ENCODE measurements at places on chromosomes 5 and 9.

DNA sequence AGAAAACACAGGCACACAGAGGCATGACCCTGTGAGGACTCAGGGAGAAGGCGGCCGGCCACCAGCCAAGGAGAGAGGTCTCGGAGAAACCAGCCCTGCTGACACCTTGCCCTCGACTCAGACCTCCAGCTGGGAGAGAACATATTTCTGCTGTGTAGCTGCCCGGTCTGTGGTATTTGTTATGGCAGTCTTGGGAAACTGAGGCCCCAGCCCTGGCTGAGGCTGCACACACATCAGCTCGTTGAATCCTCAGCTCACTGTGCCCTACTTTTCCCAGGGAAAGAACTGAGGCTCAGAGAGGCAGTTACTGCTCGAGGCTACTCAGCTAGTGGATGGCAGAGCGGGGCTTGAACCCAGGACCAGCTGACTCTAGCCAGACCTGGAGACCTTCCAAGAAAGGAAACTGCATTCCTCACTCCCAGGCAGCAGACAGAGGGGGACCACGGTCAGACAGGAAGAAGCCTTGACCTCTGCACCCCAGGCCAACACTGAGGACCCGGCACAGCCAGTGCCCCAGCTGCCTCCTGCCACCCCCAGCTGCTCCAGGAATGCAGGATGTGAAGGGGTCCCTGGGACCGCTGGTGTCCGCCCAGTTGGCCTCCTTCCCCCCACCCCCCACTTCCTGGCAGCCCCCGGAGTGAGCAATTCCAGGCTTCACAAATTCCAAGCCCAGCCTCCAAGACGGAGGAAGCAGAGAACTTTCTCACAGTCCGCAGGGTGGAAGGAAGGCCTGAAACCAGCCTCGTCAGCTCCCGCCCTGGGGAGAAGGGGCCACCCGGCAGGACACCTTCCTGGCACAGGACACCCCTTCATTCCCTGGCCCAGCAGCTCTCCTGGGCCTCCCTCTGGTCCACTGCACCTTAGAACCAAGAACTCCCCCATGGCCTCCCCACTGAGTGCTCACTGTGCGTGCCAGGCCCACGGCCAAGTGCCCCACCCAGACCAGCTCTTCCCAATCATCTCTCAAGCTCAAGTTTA is 69.9 kb downstream of the LRSAM1 start:
- peak; percentile 96 for DNase-seq

GRCh38 chr9:83327750-83328622 is 210.2 kb downstream of the FRMD3 start:
- peak; percentile 2 for DNase-seq

DNA sequence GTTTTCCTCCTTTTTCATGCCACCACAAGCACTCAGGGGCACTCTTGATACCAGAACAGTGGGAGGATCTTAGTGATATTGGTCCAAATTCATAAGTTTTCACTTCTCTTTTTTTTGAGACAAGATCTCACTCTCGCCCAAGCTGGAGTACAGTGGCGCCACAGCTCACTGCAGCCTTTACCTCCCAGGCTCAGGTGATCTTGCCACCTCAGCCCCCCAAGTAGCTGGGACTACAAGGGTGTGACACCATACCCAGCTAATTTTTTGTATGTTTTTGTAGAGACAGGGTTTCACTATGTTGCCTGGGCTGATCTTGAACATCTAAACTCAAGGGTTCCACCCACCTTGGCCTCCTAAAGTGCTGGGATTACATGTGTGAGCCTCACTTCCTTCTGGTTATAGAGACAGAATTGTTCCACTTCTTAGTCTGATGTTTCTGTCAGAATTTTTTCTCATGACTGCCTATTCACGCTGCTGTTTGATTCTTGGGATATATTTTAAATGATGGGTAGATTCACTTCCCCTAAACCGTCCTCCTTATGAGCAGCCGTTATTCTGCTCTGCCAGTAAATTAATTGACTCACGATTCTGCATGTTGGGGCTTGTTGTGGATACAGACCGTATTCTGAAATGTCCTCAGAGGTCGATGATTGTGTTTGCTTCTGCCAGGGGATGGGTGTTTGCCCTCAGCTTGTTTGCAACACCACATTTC is 30.8 kb downstream of the MTAP start:
- DNase-seq = no peak

GRCh38 chr5:100757618-100758017 is 145.5 kb downstream of the ST8SIA4 start:
- no peak for DNase-seq

DNA sequence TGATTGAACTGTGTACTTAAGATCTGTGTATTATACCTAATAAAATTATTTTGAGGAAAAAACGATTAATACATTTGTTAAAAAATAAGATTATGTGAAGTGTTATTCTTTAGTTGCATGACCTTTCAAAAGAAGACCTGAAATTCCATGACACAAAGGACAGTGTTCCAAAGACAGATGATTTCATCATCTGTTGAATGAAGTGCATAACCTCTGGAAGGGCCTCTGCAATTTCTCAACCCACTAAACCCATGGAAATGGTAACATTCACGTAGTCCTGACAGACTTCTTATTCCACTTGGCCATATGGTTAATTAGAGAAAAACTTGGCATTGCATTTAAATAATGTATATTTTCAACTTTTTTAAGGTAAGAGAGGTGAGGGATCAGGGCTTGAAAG is 167.2 kb upstream of the CTNND2 start:
- DNase-seq = no peak

DNA sequence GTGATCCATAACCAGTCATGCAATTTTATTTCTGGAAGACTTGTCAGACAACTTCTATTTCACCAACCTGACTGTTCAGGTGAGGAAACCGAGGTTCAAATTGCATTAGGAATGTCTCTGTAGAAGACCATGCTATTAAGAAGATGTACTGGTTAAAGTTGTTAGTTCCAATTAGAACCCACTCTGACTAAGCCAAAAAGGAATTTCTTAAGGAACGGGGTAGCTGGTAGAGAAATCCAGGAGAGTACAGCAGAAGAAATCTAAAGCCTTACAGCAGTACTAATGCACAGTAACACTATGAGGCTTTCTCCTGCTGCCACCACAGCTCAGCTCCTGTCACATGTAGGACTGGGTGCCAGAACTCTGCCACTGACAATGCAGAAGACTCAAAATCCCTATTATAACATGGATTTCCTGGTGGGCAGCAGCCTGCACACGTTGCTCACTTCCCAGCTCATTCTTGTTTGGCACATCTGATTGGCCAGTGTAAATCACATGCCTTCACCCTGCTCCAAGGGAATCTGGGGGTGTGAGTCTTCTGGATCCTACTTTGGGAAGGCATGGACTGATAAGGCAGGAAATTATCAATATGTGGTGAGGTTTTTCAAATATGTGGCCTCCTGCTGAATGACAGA is 37.1 kb downstream of the CAST start:
- peak; percentile 54 for DNase-seq

Measured in EL (cell line).